Kidney (tissue), 22 donors: ENCODE measurements at places on chromosomes 6 and 20.

- no peak for DNase-seq
Measured at GRCh38 chr6:170268216-170269129, 22.4 kb downstream of the DLL1 start.

GRCh38 chr6:157145656-157146285, 177.5 kb downstream of the TMEM242 start:
- no peak for DNase-seq

GRCh38 chr20:63008541-63009044, 1.8 kb upstream of the BHLHE23 start:
- DNase-seq, result no peak

DNA sequence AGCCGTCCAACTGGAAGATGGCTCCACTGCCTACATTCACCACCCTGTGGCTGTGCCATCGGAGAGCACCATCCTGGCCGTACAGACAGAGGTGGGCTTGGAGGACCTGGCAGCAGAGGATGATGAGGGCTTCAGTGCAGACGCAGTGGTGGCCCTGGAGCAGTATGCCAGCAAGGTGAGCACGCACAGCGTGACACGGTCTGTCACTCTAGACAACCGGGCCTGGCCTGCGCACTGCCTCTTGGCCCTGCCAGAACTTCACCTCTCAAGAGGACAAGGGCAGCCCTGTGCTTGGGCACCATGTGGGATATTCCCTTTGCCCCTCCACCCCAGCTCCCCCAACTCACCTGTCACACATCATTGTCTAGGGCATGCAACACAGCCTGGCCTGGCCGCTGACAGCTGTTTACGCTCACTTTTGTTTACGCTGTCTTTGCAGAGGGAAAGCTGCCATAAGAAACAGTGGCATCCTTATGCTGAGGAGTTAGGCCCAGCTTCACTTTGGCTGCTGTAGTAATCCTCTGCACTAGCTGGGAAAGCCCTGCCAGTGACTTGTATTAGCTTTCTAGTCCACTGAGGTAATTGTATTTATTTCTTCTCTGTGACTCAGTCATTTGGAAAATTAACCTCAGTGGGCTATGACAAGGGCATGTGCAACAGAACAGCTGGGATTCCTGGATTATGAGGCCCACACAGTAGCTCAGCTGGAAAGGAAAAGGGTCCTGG, 9.8 kb upstream of the DEF6 start:
- DNase-seq, result no peak

DNA sequence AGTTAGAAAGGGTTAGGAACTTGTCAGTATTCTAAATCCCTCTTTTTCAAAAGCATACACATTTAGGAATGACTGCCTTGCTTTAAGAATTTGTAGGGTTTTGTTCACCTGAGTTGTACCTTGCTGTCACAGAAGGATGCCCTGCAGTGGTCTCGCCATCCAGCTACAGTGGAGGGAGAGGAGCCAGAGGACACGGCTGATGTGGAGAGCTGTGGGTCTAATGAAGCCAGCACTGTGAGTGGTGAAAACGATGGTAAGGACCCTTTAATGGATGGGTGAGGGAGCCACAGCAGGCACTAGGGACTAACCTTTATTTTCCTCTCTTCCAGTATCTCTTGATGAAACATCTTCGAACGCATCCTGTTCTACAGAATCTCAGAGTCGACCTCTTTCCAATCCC, 69.9 kb downstream of the ASXL1 start:
- no peak for DNase-seq

GRCh38 chr20:45835329-45835765, 1.7 kb downstream of the SNX21 start:
- DNase-seq, result no peak

GRCh38 chr6:110201151-110201884, 21.1 kb downstream of the CDC40 start:
- no peak for DNase-seq

GRCh38 chr20:62277253-62277652, 25.5 kb upstream of the ADRM1 start:
- DNase-seq, result no peak

DNA sequence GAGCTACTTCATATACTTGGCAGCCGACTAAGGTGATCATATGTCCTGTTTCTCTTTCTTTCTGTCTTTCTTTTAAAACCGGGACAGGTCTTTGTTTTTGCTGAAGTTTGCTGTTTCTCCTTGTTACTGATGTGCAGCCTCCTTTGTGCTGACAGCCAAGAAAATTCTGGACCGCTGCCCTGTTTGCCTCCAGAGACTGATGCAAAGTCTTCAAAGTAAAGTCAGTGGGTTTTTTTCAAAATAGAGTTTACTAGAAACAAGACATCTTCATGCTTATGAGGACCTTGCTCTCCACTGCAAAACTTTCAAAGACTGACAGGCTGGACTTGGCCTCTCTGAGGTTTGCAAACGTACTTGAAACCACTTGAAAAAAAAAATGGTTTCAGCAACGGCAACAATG, 510.5 kb upstream of the MAP3K7 start:
- peak; percentile 61 for DNase-seq
